Psoas muscle (tissue), 8 donors: ENCODE measurements at places on chromosomes 4 and X. TPM values are rescaled to one million over a fixed set of nuclear protein-coding genes. Genes with fewer than 3 reads are reported as not detected.

DNA sequence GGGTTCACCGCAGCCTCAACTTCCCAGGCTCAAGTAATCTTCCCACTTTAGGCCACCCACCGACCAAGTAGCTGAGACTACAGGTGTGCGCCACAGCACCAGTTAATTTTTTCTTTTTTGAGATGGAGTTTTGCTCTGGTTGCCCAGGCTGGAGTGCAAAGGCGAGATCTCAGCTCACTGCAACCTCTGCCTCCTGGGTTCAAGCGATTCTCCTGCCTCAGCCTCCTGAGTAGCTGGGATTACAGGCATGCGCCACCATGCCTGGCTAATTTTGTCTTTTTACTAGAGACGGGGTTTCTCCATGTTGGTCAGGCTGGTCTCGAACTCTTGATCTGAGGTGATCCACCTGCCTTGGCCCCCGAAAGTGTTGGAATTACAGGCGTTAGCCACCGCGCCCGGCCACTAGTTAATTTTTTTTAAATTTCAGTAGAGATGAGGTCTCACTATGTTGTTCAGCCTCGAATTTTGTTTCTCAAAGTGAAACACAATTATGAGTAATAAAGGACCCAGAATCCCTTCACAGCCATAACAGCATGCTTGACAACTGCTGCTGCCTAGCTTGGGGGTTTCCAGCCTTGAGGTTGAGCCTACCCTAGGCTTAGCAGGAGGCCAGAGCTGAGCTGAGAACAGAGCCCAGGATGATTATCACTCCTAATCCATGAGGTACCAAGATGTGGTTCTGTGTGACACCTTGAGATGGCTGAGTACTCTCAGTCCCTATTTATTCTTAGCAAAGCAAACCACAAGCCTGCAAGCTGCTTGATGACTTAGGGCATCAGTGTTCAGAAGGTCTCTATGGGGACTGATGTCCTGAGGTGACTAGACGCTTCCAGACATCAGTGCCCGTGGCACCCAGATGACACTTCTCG lies 41.6 kb upstream of the NKRF start:
- no peak for DNase-seq

HTN3 gene
- total RNA-seq, result not detected

- no peak for DNase-seq
These were observed 147.8 kb downstream of the DEFB131A start for GRCh38 chr4:9592010-9592409.

GRCh38 chr4:101348367-101348827 lies 1.1 kb upstream of the PPP3CA start:
- DNase-seq, result no peak

UBE2K gene
- total RNA-seq, result 75.9 TPM

RNF175 gene
- total RNA-seq, result not detected

EVC gene
- total RNA-seq, result 3.8 TPM

DNA sequence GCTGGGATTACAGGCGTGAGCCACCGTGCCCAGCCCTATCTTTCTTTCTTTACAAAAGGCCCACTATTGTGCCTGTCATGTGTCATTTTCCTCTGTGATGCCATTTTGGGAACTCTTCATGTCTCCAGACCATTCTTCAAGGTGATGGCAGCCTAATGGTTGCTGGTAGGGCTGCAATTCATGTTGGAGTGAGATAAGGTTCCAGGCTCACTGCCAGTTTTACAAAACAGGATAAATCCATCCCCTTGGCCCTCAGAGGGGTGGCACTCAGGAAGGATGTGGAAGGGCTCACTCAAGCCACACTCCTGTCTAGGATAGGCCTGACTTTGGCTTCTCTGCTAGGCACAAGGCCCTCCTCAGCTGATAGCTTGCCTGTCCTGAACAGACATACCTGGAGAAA lies 3.8 kb downstream of the TCEAL9 start:
- DNase-seq, result no peak

GRCh38 chr4:16224264-16225166 lies 1.8 kb downstream of the TAPT1 start:
- DNase-seq, result no peak
